NCI-H446 treated with DMSO at 0.1 percent for 48 hours (cell line): ENCODE measurements at places on chromosomes 7 and 10.
A peak's percentile ranks its signal among the peaks of the same experiment; 100 is the strongest.

GRCh38 chr10:3972460-3973301 lies 187.7 kb upstream of the KLF6 start:
- no peak for DNase-seq

GRCh38 chr7:143279186-143280098 lies 5.3 kb upstream of the TMEM139 start:
- no peak for DNase-seq

DNA sequence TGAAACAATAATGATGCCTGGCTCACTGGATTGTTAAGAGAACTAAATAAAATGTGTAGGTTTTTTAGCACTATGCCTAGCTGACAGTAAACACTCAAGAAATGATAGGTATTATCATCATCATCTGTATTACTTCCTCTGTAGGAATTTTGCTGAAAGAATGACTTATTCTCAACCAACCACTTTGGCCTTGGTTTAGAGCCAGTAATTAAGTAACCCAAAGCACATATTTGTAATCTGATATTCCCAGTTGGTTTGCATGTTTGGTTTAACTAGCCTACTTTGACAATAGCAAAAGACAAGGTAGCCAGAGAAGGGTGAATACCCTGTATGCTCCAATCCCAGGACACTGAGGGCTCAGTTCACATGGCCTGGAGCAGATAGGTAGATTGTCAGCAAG lies 34.4 kb downstream of the BCAP29 start:
- DNase-seq, result no peak

- DNase-seq, result no peak
Observed at GRCh38 chr7:48365010-48365409, 193.8 kb downstream of the ABCA13 start.

- no peak for DNase-seq
Observed at GRCh38 chr10:115063701-115064658, 29.2 kb upstream of the ATRNL1 start.

GRCh38 chr7:26200038-26200443 lies 505 bp downstream of the HNRNPA2B1 start:
- peak; percentile 55 for DNase-seq

DNA sequence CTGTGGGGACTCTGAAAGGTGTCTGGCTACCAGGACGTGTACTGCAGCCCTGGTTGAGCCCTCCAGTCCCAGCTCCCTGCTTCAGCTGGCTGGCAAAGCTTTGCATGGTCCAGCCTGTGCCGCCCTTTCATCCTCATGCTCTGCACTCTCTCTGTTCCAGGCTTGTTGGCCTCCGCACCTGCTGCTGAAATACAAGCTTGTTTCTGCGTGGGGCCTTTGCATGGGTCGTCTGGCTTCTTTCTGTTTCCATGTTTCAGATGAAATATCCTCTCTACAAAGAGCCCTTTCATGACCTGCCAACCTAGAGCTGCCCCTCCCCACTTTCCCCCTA lies 45.9 kb downstream of the TSPAN15 start:
- DNase-seq, result no peak

DNA sequence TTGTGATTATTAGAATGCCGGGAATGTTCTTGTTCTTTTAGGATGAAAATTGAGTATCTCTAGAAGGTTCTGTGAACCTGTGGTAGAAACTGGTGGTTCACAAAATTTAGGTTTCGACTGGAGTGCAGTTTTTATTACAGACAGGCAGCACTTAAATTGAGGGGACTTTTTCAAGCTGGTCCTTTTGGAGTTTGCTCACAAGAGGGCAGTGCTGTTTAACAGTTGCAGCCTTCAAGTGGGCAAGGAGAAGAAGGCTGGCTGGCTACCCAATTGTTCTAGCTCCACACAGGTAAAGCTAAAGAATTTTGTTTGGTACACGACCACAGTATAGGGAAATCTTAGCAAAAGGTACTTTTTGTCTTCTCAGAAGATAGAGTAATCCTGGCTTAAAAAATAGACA lies 233.6 kb downstream of the SNX13 start:
- no peak for DNase-seq

DNA sequence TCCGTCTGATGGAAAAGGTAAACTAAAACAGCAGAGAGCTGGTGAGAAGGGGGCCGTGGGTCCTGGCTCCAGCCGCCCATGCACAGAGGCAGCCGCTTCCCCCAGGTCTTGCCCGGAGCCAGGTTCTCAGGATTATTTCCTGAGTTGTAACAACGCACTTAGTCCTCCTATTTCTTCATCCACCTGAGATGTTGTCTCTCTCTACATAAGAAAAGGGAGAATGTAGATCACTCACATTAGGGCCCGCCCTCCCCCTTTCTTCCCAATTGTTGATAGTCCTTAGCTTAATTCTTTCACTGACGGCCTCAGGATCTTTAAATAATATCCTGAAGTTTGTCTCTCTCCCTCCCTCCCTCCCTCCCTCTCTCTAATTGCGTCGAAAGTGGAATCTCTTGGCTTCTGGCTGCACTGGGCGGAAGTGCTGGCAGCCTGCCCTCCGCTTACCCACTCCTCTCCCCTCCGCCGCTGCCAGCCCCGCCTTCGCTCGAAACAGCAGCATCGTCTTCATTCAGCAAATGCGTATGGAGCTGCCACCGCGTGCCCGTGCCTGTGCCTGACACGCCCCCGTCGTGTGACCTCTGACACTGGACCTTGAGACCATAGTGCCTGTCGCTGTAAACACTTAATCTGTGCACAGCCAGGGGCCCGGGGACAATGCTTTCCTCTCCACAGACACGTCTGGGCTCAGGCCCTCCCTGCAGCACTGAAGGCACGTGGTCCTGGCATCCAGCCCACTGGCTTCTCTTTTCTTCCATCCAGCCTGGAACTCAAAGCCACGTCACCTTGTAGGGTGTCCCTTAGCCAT lies 174.5 kb upstream of the PPP2R2D start:
- DNase-seq, result no peak

DNA sequence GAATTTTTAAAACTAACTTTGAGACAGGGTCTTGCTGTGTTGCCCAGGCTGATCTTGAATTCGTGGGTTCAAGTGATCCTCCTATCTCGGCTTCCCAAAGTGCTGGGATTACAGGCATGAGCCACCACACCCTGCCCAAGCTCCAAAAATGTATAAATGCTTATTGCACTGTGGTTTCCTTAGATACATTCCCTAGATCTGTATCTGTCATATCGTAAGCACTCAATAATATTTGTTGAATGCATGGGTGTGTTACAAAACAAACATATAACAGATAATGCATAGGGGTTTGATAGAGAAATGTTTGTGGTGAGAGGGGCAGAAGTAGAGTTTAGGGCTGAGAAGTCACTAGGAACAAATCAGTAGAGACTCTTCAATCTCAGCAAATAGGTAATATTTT lies 955.3 kb upstream of the C7orf33 start:
- no peak for DNase-seq

DNA sequence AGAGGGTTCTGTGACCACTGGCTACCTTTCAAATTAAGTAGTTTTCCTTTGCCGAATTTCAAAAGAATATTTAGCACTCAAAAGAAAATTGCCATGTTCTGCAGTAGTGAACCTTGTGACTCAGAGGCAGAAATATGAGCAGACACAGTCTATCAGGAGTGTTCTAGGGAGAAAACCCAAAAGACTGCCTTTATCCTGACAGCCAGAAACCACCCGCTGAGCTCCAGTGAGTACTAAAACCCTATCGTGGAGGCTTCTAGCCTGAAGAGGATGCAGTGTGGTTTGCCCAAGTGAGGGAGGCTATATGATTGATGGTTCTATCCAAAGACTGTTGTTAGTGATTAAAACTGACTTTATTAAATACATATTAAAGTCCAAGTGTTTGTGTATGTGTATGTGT lies 21.9 kb downstream of the CHRM2 start:
- DNase-seq, result no peak

GRCh38 chr7:102933763-102934162 lies 21.0 kb downstream of the LRRC17 start:
- no peak for DNase-seq

DNA sequence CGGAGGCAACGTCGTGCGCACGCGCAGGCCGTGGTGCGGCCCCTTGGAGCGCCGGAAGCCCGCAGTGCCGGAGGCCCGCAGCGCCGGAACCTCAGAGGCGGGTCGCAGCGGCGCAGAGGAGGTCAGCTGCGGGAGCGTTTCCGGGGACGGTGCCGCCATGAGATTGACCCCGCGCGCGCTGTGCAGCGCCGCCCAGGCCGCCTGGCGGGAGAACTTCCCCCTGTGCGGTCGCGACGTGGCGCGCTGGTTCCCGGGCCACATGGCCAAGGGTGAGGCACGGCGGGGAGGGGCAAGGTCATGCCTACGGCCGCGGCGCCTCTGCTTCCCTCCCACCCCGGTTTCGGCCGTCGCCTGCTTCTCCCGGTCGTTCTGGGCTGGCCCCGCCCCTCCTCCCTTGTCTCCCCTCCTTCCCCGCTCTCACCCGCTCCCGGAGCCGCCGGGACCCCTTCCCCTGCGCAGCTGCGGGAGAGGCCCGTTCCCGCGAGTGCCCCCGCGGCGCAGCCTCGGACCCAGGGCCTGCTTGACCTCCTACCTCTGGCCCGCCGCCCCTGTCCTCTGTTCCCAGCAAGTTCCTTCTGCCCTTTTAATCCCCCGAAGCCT lies at the start of gene MTG1:
Gene MTG1 (plus strand): TSS at position 94 of the 600 bp plus-strand sequence. CDS start 64 bp downstream, at position 158.
- peak; percentile 45 for DNase-seq

DNA sequence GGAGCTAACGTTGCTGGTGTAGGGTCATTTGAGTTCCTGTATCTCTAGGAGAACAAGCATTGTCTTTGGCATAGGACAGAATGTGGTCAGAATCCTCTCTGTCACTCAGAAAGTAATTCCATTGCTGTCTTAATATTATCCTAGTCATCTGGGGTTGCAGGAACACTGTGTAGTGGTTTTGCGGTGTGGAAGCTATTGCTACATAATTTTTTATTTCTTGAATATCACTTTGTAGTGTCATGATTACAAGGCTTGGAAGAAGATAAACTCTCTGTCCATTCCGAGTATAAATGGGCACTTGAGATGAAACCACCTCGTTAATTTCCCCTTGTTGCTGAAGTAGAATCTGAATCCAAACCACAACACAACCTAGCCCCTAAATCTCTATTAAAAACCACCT lies 919.2 kb downstream of the LRMDA start:
- no peak for DNase-seq

GRCh38 chr10:84375011-84375410 lies 46.6 kb downstream of the CCSER2 start:
- DNase-seq, result no peak

- DNase-seq, result no peak
Observed at GRCh38 chr7:143296686-143297085, 8.5 kb downstream of the CASP2 start.

DNA sequence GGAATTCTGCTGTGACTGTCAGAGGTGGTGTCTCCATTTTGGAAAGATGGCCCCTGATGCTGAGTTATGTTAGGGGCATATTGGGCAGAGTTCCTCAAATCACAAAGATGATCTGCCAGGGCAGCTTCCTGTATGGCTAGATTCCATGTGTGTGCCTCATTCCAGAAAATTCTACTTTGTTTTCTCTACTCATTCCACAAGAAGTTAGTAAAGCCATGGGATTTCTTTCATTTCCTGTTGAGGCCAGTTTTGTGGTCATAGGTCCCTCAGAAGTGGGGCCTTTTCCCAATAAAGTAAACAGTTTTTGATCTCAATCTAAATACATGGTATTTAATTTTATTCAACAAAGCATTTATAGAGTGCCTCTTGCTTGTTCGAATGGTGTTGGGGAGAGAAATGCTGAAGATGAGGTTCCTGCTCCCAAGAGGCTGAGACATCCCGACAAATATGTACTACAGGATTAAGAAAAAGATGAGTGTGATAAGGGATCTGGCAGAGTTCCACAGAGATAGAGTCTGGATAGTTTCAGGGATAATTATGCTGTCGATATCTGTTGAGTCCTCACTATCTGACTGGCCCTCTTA lies 33.0 kb downstream of the MINDY4 start:
- DNase-seq, result no peak
